ENCODE measurements at places on chromosomes 5 and 9.
A peak's percentile ranks its signal among the peaks of the same experiment; 100 is the strongest.

DNA sequence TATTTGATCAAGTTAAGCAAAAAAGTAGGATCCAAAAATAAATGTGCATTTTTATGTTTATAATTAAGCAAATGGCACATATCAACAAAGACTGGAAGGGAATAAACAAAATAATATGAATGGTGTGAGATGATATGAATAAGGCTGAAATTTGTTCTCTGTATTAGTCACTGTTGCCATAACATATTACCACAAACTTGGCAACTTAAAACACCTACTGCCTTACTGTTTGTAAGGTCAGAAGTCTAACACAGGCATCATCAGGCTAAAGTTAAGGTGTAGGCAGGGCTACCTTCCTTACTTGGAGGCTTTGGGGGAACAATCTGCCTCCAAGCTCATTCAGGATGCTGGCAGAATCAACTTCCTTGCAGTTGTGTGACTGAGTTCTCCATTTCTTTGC is 19.3 kb downstream of the PGGT1B start:
- DNase-seq = no peak

- peak; percentile 13 for DNase-seq
These were observed 5.1 kb downstream of the TLN1 start for GRCh38 chr9:35726931-35727330.

DNA sequence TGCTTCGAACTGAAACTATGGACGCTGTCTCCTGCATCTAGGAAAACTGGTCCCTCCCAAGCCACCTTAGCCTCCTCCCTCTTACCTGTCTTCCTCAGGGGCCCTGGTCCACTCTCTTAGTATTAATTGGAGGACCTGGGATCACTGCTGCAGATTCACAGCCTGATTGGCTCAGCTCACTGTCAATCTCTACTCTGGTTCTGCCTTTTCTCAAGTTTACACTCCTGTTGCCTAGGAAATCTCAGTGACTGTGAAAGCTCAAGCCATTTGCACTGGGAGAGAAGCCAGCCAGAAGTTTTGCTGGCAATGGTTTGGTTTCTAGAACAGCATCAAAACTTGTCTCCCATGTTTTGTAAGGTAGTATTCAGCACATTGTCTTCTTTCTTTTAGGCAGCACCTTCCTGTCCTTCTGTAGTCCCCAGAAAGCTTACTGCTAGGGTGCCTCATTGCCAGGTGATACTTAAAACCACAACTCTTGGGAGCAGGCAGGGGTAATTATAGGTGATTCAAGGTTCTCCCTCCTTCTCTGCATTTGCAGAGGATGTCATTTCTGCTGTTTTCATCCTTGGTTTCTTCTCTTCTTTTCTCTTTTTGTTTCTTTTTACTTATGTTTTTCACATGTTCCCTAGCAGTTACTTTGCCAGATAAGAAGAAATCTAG is at the start of gene CAPSL:
CAPSL (minus strand) TSS at position 55 of the 660 bp plus-strand sequence. CDS start 17,502 bp downstream, outside the sequence.
- peak; percentile 8 for DNase-seq

- DNase-seq = no peak
These were observed 74.8 kb downstream of the GALNT10 start for GRCh38 chr5:154265197-154265773.

DNA sequence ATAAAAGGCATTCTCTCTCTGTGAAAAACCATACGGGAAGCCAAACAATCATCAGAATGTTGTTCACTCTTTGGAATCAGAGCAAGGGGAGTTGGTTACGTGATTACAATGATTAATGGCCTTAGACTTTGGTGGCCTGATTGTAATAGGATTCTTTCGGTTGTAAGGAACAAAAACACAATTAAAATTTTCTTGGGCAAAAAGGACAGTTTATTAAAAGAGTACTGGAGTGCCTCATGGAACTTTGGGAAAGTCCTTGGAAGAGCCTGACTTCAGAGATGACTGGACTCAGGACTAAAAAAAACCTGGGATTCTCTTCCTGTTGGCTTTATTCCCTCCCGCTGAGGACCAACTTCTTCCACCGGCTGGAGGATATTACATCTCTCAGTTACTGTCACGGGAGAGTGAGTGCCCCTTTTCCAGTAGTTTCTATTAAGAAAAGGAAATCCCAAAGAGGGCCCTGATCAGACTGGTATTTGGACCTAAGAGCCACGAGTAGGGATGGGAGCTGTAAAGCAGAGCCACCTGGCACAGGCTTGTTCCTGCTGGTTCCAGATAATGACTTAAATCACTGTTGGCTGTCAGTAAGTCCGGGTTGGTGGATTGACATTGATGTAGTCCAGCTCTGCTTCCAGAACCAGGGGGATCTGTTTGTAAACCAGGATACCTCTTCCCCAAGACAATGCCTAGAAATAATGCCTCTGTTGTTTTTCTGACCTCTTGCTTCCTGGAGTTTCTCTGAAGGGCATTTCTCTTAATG is 53.9 kb downstream of the CFAP95 start:
- DNase-seq = no peak

DNA sequence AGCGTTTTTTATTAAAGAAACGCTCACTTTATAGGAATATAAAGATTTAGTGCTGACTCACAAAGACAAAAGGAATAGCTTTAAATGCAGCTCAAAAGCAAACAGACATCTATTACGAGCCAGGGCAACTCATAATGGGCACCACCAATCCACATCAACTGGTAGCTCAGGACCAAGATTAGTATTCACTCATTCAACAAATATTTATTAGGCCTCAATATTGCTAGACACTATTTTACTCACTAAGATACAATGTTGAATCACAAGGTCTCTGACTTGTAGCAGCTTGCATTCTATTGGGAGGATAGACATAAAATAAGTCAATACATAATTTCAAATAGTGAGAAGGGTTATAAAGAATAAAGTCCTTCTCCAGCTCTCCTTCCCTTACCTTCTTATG is 8.0 kb upstream of the MAN2A1 start:
- DNase-seq = no peak

- DNase-seq = no peak
These were observed 88.1 kb downstream of the GLIS3 start for GRCh38 chr9:4211806-4212205.

DNA sequence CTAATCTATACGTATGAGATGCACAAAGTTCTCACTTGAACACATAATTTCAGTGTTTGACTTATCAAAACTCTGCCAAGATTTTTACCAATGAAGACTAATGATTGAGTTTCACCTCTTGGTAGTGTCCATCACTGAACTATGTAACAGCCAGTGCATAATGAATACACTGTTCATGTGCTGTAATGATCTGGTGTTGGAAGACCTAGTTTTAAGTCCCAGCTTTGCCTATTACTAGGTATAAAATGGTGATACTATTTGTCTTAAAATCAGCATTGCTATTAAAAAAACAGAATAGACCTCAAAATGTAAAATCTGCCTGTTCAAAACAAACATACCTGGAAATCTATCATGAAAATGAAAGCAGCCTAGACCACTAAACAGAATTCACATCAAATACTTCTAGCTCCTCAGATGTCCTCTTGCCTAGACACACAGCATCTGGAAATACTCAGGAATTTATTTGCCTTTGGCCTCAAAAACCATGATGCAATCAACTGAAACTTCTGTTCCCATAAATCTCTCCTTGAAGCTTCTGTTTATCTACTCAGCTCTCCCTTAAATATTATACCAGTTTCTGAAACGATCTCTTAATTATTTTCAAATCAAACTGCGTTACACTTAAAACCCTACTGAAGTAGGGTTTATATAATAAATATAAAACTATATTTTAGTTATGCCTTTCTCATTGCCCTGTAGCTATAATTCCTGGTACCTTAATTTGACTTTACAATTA is 38.1 kb downstream of the MRPS27 start:
- DNase-seq = no peak

DNA sequence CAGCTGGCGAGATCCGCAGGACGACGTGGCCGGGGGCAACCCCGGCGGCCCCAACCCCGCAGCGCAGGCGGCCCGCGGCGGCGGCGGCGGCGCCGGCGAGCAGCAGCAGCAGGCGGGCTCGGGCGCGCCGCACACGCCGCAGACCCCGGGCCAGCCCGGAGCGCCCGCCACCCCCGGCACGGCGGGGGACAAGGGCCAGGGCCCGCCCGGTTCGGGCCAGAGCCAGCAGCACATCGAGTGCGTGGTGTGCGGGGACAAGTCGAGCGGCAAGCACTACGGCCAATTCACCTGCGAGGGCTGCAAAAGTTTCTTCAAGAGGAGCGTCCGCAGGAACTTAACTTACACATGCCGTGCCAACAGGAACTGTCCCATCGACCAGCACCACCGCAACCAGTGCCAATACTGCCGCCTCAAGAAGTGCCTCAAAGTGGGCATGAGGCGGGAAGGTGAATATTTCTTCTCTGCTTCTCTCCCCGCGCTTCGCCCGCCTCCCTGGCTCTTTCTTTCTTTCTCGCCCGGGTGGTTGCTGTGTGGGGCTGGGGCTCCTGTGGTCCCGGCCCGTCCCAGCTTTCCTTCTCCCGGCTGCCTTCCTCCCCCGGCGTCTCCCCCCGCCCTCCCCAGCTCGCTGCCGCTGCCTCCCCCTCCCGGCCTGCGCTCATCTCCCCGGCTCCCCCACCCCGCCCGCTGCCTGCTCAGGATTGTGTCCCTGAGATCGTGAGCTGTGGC is 2.2 kb downstream of the NR2F1 start:
- no peak for DNase-seq

DNA sequence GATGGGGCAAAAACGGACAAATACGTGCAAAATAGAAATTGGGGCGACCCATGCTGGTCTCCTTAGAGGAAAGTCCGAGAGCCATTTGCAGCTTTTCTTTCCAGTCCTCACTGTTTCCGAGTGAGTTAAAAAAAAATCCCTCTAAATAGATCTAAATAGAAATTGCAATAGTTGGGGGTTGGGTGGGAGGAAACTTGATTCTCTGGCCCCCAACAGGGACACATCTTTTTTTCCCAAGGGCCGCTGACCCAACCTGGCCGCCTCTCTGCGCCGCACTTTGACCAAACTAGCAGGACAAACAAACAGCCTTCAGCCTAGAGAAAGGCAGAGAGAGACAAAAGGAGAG is 2.8 kb upstream of the NKX2-5 start:
- DNase-seq = no peak

DNA sequence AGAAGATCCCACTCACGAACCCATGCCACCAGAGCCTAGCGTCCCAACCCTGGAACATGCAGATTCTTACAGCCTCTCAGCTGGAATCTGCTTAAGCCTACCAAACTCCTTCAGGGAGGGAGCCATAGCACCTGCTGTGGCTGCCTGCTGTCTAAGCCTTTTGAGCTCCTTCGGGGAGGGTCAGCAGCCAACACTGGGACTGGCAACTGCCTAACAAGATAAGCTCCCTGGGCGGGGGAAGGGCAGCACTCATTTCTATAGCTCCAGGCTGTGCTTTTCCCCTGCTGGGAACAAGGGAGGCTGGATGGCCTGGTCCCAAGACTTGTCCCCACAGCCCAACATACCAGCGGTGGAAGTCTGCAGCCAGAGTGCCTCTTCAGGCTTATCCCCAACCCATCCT is 199.1 kb upstream of the OR13F1 start:
- no peak for DNase-seq

- DNase-seq = no peak
These were observed 376.4 kb downstream of the ARRDC3 start for GRCh38 chr5:91006713-91007112.

DNA sequence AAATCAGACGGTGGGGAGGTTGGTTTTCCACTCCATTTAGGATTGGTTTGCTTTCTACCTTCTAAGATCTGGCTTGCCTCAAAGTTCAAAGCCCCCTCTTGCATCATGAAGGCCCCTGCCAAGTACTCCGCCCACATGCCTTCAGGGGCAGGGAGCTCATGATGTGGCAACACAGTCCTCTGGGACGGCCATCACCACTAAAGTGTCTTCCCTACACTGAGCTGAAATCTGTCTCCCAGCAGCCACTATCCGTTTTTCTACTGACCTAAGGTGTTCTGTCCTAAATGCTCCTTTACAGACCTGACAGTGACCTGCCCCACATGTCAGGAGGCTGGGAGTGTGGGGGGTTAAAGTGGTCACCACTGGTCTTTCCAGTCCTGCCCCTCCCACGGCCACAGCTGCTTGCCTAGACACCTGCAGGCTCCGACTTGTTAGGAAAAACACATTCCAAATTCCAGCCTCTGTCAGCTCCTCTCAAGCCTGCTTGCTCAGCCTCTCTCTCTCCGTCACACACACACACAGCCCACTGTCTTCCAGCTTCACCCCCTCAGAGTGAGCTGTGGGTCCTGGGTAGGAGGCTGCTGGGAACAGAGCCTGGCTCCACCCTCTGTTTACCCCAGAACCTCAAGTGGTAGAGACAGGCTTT is 44.9 kb downstream of the SHB start:
- peak; percentile 42 for DNase-seq

DNA sequence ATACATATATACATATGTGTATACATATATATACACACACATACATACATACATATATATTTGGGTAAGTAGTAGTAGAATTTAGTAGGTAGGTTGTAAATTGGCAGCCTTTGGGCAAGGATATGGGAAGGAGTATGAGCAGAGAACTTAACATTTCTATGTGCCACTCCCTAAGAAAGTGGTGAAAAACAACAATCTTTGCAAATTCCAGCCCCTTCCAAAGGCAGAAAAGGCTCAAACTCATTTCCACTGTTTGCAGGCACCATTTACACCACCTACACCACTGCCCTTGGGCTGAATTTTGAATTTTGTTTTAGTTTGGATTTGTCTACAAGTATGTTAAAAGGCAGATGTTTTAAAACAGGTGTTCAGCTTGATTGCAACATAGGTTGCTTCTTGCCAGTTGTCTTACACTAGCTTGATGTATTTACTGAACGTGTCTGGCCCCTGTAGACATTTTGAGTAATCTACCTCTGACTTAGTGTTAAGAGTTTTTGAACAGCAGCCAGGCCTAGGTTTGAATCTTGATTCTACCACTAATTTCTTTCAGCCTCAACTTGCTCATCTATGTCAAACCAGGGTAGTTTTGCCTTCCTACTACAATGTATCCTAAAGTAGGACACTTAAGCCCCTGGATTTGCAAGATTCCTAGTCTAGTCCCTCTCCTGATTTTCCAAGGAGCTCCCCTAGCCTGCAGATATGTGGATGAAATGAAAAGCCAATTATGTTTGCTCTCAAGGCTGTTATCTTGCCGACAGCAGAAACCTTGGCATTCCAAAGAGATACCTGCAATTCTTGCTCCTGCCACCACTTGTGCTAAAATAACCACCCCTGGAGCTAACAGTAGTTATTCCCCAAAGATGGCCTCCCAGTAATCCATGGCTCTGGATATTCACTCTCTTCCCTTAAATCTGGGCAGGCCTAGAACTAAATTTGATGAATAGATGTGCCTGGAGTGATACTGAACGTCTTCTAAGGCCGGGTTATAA is 156.2 kb upstream of the SLC44A1 start:
- DNase-seq = no peak

DNA sequence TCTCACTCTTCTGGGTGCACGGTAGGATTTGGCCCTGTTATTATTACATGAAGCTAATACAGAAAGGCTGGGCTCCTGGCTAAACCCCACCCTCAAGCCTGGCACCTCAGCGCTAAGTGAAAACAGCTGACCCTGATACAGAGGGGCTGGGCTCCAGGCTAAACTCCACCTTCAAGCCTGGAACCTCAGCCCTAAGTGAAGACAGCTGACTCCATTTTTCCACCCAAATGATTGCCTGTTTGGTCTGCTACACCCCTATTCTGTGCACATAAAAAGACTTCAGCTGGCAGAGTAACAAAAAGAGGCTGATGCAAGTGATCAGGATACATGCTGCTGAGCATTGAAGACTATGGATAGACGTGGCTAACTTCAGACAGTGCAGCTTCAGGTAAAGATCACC is 148.4 kb upstream of the CLINT1 start:
- DNase-seq = no peak
